ENCODE measurements at places on chromosomes 2 and 18. TPM values are rescaled to one million over a fixed set of nuclear protein-coding genes. Genes with fewer than 3 reads are reported as not detected.

DNA sequence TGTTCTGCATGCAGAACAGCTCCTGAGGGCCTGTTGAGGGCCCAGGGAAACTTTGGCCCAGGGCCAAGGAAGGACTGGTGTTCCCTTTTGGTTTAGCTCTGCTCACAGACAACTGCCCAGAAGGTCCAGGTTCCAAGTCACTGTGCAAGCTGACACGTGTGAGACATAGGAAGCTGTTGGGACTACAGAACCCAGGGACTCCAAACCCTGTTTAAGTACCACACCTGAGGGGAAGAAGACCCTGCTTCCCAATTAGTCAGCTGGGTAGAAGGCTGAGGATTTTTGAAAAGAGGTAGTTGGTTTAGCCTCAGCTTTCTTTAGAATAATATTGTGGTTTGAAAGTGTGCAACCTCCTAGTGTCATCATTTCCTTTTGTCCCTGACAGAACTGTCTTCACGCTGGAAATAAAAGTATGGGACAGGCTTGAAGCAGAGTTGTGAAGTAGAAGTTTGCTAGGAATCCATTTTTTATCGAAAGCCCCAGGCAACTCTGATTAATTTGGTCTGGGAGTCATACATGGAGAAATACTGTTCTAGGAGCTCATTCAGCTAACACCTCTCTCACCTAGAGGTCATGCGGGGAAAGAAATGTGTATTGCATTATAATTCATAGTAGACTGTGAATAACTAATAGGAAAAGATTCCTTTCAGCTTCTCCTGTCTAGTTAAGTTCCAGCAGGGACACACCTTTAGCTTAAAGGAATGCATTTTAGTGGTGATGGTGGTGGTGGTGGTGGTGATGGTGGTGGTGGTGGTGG lies 19.9 kb upstream of the IL1RL1 start:
- no peak for DNase-seq

DNA sequence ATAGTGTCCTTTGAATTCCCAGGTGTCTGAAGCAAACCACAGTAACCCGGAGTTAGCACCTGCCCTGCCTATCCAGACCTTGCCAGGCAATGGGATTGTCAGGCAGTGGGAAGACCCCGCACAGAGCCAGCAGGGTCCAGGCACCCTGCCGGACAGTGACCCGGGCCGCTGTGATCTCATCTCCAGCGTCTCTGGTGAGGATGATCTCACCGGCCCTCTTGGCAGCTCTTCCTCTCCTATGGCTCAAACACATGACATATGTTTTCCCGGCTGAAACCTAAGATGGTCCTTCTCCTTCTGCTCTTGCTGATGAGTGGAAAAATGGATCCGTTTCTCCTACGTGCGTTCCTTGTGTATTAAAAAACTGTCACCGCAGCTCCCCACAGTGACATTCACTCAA lies 75.1 kb downstream of the ACOXL start:
- DNase-seq, result no peak

- DNase-seq, result no peak
Measured at GRCh38 chr2:235550946-235551345, 57.1 kb downstream of the AGAP1 start.

DNA sequence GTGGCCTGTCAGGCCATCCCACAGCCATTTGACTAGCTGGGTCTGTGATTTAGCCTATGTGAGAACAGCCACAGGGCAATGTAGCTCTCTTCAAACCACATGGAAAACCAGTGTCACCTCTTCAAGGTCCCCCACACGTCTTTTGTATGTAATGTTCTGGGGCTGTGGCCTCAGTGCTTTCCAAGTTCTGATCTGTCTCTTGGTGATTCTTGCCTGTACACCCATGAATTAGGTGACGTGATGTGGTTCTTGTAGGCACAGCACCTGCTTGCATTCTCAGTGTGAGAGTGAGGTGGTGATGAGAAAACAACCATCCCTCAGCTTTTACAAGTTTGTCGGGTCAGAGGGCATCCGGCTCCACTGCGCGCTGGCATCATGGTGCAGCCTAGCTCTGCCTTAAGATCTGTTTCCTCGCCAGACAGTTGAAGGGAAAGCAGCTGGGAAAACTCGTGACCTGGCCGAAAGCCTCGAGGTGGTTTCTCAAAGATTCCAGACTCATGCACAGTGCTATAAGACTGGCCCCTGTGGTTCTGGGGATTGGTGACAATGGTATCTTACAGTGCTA lies 125.8 kb downstream of the TANC1 start:
- DNase-seq, result no peak

GRCh38 chr18:13558124-13558523 lies 168.2 kb downstream of the FAM210A start:
- peak; percentile 33 for DNase-seq

GRCh38 chr2:239891698-239892097 lies 133.4 kb downstream of the NDUFA10 start:
- peak; percentile 9 for DNase-seq

DNA sequence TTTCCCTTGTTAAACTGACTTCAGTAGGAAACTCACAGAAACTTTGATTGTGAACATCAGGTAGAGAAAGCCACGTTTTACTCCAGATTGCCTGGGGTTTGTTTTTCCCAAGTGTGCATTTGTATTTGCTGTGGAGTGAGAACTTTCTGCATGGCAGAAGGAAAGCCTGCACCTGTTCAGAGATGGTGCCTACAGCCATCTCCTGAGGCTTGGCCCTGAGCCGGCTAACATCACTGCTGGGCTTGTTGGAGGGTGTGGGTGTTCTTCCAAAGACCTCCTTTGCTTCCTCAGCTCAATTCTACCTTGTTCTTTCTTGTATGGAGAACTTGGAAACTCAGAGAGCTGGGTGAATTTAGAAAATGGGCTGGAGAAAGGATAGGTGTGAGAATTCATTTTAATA lies 16.1 kb downstream of the KCNS3 start:
- DNase-seq, result no peak

GRCh38 chr2:6959751-6960150 lies 42.5 kb downstream of the RNF144A start:
- DNase-seq, result no peak

- no peak for DNase-seq
Measured at GRCh38 chr2:111100087-111100764, 20.5 kb upstream of the BCL2L11 start.

TUBA3E gene
- total RNA-seq, result not detected

ALPP gene
- total RNA-seq, result not detected

BCL11A gene
- total RNA-seq, result not detected

GALNT5 gene
- total RNA-seq, result not detected

TMEM247 gene
- total RNA-seq, result not detected

NCOA1 gene
- total RNA-seq, result 15.8 TPM

MC2R gene
- not detected for total RNA-seq

SH3RF3 gene
- 0.45 TPM for total RNA-seq

NT5C1B gene
- total RNA-seq, result not detected

KYNU gene
- total RNA-seq, result not detected

Measured in activated CD4-positive, alpha-beta memory T cell treated with anti-CD3 and anti-CD28 coated beads, Interleukin-2, amount 10 ng/mL, durations not matched to agents 7 days and 5 days (primary cell).